ENCODE measurements at places on chromosomes 7 and 10.
A peak's percentile ranks its signal among the peaks of the same experiment; 100 is the strongest.

DNA sequence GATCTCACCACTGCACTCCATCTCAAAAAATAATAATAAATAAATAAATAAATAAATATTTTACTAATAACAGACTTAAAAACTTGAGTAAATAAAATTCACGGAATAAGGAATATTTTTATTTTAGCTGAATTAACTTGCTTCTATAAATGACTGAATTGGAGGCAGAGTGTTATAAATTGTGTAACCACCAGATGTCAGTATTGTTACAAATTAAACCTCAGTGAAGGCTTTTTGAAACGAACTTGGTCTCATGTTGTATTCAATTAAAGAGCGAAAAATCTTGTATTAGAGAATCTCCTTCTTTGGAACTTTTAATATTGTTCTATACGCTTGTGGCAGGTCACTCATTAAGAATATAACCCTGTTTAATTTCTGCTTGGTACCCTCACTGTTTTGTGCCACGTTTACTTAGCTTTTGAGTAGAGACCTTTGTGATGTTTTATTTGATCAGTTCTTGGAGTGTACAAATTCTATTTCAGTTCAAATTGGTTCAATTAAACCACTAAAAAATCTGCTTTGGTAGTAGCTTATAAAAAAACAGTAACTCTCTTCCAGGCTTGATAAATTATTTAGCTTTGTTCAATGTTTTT lies 45.6 kb upstream of the SCIN start:
- DNase-seq = peak; percentile 39

DNA sequence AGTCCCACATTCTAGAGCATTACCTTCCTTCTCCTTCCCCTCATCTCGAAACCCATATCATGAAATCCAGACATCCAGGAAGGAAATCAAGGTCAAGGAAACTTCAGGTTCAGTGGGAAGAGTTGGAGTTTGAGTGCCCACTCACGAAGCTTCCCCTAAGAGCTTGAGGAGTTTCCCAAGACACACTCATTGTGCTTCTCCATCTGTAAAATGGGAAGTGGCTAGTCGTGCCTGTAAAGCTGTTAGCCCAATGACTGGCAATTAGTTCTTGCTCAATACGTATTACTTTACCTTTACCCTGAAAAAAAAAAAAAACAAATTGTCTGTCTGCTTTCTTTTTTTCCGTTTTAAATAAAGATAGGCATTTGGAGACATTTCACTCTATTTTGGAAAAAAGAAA lies 42.3 kb downstream of the GPAM start:
- DNase-seq = no peak

GRCh38 chr10:36194276-36194675 lies 552.2 kb upstream of the FZD8 start:
- no peak for DNase-seq

- no peak for DNase-seq
These were observed 540.3 kb upstream of the IGFBP3 start for GRCh38 chr7:46461334-46461777.

DNA sequence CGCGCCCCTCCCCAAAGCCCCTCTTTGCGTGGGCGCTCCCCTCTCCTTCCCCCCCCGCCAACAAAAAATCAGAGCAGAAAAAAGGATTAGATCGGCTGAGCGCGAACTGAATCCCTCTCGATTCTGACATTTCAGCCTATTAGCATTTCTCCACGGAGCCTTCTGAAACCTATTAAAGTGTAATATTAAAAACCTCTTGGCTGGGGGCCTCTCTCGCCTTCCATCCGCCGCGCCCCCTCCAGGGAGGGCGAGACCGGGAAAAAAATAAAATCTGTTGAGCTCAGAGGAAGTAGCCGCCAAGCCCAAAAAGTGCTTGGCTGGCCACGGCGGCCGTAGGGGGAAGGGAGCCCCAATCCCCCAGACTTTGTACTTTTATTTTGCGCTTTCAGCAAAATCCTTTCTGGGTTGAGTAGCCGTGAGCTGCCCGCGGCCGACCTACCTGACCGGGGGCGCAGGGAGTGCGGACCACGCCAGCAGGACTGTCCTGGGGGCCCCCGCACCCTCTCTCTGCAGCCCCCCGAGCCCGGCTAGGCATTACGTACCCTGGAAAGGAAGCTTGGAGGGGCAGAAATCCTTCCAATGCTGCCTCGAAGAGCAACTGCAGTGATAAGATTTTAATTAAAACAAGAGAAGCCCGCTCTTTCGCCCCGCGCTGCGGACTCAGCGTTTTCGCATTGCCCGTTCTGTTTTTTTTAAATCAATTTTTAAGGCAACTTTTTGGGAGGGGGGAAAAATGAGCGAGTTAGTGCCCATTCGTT lies 1.3 kb upstream of the TNRC18 start:
- no peak for DNase-seq

- no peak for DNase-seq
These were observed 117.8 kb downstream of the COL28A1 start for GRCh38 chr7:7417851-7418250.

DNA sequence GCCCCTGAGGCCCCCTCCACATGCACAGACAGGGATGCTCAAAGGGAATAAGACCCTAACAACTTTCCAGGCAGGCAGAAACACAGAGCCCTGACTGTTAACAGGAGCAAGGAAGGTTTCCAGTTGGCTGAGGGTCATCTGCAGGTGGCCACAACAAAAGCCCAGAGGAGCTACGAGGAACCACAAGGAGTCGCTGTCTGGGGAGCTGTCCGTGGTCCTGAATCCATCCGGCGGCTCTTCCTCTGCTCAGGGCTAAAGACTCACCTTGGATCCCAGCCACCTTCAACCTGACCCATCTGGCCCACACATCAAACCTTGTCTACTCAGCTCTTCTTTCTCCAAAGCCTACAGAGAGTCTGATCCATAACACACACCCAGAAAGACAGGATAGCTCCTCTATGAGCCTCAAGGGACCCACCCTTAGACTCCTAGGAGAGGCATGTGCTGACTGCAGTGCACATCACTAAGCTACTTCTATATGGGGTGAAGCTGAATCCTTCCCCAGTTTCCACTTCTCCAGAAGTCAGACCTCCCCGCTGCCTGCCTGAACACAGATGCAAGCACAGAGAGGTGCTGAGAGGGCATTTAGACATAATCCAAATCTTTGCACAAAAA lies 104.0 kb downstream of the SLIT1 start:
- peak; percentile 48 for DNase-seq

DNA sequence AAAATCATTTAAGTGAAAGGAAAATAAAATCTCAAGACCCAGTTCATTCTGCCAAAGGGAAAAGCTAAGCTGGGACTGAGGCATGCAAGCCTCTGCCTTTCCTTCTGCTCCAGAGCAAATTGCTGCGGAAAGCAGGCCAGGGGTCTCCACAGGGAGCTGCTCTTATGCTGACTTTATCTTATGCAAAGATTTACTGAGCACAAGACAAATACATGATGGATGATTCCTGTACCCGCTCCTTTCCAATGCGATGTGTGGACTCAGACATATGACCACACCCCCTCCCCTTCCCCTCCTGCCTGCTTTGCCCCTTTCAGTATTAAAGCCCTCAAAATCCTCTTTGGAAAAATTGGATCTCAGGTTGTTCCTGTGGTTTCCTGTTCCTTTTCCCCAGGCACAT lies 74.2 kb upstream of the INSIG1 start:
- DNase-seq = no peak

- DNase-seq = no peak
These were observed 97.7 kb upstream of the CDCA7L start for GRCh38 chr7:22043367-22043766.

DNA sequence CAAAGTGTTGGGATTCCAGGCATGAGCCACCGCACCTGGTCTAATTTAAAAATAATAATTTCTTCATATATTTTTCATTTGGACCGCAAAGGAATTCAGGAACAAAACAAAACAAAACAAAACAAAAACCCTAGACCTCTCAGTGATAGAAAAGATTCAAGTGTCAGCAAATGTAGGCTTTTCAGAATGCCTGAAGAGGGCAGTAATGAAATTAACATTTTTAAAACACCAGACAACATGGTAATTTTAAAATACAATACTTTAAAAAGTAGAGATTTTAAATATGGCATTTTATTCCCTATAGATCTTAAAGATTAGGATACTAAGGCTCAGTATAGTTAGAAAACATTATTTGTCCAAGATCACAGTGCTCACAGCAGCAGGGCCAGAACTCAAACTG lies 36.6 kb downstream of the DNMBP start:
- no peak for DNase-seq

All from hematopoietic multipotent progenitor cell treated with erythropoietin and hydrocortisone succinate and interleukin-3 and kit ligand, for 15 days (in vitro differentiated cells).